ENCODE measurements at places on chromosomes 3 and 15. TPM values are rescaled to one million over a fixed set of nuclear protein-coding genes. Genes with fewer than 3 reads are reported as not detected.

DNA sequence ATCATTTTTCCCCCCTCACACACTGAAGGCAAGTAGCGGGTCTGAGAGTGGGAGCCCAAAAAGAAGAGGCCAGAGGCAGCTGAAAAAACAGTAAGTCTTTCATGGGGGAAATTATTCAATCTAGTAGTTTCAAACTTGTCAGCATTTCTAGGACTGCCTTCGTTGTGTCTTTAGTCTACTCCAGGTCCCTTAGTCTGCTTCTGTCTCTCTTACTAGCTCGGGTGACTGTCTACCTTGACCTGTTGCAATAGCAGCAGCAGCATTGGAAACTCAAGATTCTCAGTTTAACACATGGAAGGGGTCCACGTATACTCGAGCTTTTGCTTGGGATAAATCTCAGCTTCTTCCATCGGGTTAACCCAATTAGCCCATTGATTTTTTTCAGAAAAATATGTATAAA is 28.9 kb downstream of the CHD2 start:
- DNase-seq, result no peak
- H3K4me3 ChIP-seq, result no peak overlapping the region
- H3K27ac ChIP-seq, result no peak overlapping the region
- no peaks in the 10 kb centered on the region for H3K4me1 ChIP-seq
- H3K27me3 ChIP-seq, result no peaks in the 10 kb centered on the region

Gene MFGE8
- not detected for total RNA-seq

Gene SAXO2
- total RNA-seq, result 6.8 TPM

Gene PHC3
- total RNA-seq, result 89.9 TPM

GRCh38 chr3:134407239-134407625 is 33.0 kb upstream of the AMOTL2 start:
- DNase-seq, result no peak
- H3K27me3 ChIP-seq, result no peaks in the 10 kb centered on the region
- H3K4me3 ChIP-seq, result no peak overlapping the region
- H3K4me1 ChIP-seq, result no peaks in the 10 kb centered on the region
- H3K36me3 ChIP-seq, result no peaks in the 10 kb centered on the region
- H3K27ac ChIP-seq, result no peak overlapping the region

Gene LRRC2
- not detected for total RNA-seq

Gene MNS1
- total RNA-seq, result 4.6 TPM

DNA sequence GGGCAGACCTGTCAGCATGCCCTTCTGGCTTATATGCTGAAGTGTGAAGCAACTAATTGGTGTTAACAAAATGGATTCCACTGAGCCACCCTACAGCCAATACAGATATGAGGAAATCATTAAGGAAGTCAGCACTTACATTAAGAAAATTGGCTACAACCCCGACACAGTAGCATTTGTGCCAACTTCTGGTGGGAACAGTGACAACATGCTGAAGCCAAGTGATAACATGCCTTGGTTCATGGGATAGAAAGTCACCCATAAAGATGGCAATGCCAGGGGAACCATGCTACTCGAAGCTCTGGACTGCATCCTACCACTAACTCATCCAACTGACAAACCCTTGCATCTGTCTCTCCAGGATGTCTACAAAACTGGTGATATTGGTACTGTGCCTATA is 9.4 kb downstream of the PIK3CB start:
- H3K4me3 ChIP-seq, result no peak overlapping the region
- no peaks in the 10 kb centered on the region for H3K36me3 ChIP-seq
- no peaks in the 10 kb centered on the region for H3K27me3 ChIP-seq

Gene SLC12A8
- 183 TPM for total RNA-seq

GRCh38 chr3:38940394-38940793 is 111.3 kb downstream of the SCN11A start:
- H3K27me3 ChIP-seq, result no peaks in the 10 kb centered on the region
- H3K4me1 ChIP-seq, result no peaks in the 10 kb centered on the region
- no peak overlapping the region for H3K27ac ChIP-seq
- H3K4me3 ChIP-seq, result no peak overlapping the region
- no peak for DNase-seq

GRCh38 chr3:1609416-1609815 is 489.2 kb upstream of the CNTN4 start:
- no peaks in the 10 kb centered on the region for H3K4me1 ChIP-seq
- no peak overlapping the region for H3K27ac ChIP-seq
- DNase-seq, result no peak
- H3K36me3 ChIP-seq, result no peaks in the 10 kb centered on the region
- no peak overlapping the region for H3K4me3 ChIP-seq

DNA sequence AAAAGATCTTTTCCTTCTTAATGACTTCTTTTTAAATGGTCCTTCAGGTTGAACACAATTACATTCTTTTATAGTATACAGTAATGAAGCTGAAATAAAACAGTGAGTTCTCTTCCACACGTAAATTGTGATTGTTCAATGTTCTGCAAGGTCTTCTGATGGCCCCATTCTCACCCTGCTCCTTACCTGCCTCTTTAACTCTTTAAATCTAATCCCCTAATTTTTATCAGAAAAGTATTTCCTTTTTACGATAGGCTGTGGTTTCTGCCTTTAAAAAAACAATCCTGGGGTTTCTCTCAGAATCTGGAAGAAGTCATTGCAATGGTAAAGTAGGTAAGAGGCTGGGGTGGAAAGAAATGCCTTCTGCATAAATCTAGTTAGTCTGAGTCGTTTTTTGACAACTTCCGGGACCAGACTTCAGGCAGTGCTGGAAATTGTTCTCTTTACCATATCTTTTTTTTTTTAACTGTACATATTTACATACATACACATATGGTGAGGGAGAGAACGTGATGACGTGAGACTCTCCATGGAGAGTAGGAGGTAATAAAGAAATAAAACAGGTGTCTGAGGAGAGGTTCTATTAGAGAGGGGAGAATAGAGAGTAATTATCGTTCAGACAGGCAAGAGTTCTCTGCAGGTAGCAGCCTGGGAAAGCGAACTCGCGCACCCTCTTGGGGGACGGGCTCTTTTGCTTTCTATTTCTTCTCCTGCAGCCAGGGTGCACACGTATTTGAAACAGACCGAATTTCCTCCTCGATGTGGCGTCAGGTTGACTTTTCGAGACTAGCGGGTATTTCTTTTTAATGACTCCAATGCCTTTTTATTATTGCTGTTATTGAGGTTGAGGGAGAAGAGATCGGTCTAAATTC is at the start of gene SIDT1:
SIDT1 (plus strand) TSS at position 730 of the 872 bp plus-strand sequence. CDS start 467 bp downstream, outside the sequence.
- no peaks in the 10 kb centered on the region for H3K27me3 ChIP-seq
- 0 out of 2 replicates have a peak within 1 kb of the TSS, but pooled peaks have one; percentile 16 for H3K27ac ChIP-seq
- H3K36me3 ChIP-seq, result no peaks in the 10 kb centered on the region
- peak; percentile 80 for DNase-seq

GRCh38 chr15:42392309-42393024 is 33.2 kb downstream of the CAPN3 start:
- no peak for DNase-seq
- H3K36me3 ChIP-seq, result no peaks in the 10 kb centered on the region
- no peak overlapping the region for H3K4me3 ChIP-seq

DNA sequence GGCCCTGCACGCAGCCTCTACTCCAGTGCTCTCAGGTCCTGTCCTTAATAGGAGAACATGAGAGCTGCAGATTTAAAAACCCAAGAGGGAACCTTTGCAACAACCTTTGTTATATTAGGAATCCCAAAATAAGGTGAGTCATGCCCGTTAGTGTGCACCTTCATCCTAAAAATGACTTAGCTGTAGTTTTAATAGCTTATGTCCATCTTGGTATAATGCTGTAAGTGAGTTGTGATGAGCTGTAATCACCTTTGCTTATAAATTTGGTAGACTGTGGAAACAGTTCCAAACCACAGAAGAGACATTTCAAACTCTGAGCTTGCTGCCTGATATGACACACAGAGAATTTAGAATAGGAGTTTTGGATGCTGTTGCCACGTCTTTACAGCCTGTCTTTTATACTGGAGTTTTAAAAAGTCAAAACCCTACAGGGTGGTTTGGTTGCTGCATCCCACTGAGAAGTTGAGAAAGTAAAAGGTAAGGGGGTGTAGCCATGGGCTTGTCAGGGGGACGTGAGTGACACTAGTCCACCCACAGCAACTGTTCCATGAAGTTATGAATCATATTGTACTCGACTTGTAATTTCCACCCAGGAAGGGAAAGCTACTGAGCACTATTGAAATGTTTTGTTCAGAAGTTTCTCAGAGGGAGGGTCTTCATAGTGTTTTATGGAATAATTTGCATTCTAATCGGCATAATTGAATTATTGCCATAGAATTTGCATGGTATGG is 27.4 kb upstream of the CD47 start:
- DNase-seq, result no peak
- no peak overlapping the region for H3K4me3 ChIP-seq
- no peaks in the 10 kb centered on the region for H3K27me3 ChIP-seq
- no peak overlapping the region for H3K27ac ChIP-seq
